Suppressor macrophage (primary cell): ENCODE measurements at places on chromosomes 2 and 18.

GRCh38 chr18:11368020-11368419, 218.7 kb upstream of the PIEZO2 start:
- DNase-seq = peak; percentile 71

DNA sequence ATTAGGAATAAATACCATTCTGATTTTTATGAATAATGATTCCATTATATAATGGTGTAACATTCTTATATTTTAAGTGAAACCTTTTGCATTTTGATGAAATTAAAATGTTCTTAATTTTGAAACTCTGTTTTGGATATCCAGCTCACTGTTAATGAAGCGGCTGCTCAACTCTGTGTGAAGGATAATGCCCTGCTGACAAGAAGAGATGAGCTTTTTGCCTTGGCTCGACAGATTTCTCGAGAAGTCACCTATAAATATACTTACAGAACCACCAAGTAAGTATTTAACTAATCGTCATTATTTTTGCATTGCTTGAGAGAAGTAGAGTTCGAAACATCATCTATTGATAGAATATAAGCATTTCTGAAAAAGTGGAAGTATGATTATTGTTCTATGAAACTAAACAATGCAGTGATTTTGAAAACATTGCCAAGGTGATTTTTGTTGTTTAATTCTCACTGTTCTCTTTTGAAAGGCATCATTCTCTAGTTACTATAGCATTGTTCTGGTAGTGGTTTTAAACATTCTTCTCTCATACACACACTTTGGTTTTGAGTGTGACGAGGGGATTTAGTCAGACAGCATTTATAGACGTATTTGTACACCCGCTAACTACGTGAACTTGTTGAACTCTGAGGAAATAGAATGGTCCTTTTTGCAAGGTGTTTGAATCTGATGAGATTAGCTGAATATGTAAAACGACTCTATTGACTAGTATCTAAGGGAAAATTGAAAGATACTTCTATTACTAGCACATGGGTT, 21.5 kb downstream of the NAB1 start:
- no peak for DNase-seq

GRCh38 chr2:176356251-176356650, 87.0 kb downstream of the MTX2 start:
- no peak for DNase-seq

- no peak for DNase-seq
Observed at GRCh38 chr2:207459990-207460757, 69.6 kb upstream of the CREB1 start.

DNA sequence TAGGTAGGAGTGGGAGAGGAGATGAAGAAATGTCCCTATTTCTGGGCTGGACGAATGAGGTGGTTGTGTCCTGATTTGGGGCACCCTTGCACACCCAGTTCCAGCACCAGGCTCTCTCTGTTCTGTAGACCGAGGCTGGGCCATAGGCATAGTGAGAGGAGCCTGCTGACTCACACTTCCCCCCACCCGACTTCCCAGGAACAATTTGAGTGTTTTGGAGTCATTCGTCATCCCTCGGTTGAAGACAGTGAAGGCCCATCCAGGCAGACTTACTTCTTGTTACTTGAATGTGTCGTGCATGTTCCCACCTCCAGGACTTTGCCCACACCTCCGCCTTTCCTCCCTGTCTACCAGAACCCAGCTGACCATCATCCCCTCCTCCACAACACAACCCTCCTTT, 179.1 kb downstream of the HAUS1 start:
- DNase-seq = no peak

DNA sequence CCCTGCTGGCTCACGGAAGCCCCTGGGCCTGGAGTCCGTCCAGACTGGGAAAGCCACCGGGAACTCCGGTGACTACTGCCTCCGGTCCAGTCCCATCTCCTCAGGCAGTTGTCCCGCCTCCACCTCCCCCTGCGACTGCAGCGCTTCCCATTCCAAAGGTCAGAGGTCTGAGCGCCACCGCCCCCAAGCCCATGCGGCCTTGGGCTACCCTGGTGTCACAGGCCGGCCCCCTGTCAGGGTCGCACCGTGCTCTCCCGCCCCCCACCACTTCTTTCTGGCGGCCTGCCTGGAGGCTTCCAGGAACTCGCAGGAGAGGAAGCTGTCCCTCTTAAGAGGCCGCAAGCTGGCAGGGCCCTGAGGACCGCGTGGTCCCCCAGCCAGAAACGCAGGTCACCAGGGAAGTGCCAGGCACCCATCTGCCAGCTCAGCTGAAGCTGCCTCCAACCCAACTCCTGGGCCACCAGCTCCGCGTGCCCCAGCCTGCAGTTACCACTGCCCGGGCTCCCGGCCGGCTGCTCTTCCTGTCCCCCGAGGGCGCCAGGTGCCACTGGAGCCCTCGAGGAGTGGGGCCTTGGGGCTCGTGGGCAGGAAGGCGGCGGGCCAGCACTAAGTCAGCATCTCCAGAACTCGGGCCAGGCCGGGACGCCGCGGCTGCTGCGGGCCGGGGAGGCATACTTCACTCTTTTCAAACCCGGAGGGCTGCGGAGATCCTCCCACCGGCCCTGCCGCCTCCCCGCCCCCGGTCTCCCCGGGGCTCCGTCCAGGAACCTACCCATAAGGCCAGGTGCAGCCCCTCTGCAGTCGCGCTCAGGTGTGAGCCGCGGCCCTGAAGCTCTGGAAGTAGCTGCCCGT, 83.3 kb upstream of the POMC start:
- peak; percentile 73 for DNase-seq

DNA sequence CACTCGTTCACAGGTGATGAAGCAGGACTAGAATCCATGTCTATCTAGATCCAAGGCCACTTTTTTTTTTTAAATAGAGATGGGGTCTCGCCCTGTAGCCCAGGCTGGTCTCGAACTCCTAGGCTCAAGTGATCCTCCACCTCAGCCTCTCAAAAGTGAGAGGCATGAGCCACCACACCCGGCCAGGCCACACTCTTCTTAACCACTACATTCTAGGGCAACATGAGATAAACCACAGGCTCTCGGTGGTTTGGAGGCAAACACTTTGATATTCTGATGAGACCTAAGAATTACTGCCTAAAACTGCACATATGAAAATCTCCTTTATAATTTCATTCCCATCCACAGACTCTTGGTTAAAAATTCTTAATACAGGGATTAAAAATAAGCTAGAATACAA, 51.8 kb downstream of the USP34 start:
- DNase-seq = no peak

DNA sequence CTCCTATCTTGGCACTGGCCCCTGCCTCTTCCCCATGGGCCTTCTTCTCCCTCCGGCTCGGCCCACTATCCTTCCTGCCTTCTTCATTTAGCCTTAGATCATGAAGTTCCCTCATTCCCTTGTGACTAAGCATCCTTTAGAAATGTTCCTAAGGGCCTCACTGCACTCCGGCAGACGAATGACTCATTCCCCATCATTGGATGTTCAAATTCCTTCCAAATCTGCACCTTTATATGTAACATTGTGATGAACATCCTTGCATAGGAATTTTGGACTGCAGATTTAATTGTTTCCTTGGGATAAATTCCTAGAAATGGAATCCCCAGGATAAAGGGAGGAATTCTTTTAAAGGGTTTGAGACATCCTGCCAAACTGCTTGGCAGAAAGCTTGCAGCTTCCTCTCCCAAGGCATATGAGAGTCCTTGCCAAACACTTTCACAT, 19.0 kb downstream of the CRACDL start:
- no peak for DNase-seq

DNA sequence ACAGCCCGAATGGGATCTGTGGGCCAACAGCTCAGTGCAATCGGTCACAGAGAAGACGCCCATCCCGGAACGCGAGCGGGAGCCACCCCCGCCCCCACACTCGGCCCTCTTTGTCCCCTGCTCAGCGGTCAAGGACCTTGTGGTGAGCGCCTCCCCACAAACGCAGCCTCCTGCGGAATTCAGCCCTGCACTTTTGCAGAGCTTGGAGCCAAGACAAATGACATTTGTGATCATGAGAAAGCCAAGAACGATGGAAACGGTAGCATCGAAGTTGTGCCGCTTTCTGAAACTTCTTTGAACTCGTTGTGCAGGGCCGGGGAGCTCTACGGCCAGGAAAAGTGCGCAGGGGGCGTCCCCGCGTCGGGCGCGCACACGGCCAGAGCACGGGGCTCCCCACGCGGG, 6.7 kb upstream of the SALL3 start:
- no peak for DNase-seq

GRCh38 chr2:69163109-69163508, 150.1 kb downstream of the ANTXR1 start:
- DNase-seq = peak; percentile 85

DNA sequence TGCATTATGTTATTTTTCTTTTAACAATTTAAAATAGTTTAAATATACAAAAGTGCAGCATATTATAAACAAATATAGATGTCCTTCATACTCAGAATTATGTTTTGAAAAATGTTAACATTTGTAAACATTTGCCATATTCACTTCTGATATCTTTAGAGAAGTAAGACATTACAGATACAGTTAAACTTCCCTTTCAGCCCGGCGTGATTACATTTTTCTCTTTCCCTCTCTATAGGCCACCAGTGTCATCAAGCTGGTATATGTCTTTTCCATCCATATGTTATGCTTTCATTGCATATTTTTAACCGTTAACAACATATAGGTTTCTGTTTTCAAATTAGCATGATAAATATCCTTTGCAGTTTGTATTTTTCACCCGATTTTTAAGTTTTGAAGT, 27.1 kb downstream of the TTC39C start:
- no peak for DNase-seq
